ENCODE measurements at places on chromosomes 3 and 15.

DNA sequence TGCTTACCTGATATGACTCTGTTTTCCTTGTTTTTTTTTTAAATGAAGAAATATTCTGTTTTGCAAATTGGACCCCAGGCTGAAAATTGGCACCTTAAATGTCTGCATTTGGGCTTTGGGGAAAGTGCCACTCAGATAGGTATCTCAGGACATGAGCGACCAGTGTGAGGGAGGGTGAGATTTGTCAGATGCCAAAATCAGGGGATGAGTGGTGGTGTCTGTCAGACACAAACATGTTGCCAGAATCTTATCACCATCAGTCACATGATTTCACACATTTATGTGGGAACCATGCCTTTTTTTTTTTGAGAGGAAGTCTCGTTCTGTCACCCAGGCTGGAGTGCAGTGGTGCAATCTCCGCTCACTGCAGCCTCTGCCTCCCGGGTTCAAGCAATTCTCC lies 75.6 kb upstream of the OSBPL11 start:
- DNase-seq, result no peak

DNA sequence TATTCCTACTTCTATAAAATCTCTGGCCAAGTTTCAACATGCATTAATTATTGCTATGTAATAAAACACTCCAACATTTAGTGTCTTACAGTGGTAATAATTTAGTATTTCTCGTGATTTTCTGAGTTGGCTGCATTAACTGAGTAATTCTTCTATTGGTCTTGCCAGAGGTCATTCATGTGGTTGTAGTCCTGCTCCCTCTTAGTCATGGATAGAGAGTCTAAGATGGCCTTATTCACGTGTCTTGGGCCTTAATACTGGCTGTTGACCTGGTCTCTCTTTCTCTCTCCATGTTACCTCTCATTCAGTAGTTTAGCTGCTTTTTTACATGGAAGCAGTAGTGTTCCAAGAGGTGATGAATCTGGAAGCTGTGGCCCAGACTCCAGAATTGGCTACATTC lies 140.1 kb upstream of the ZBTB20 start:
- DNase-seq, result no peak

GRCh38 chr15:60326824-60327654 lies 70.7 kb downstream of the ANXA2 start:
- no peak for DNase-seq

- DNase-seq, result no peak
These were observed 4.9 kb upstream of the NUP210 start for GRCh38 chr3:13424865-13425617.

- DNase-seq, result no peak
These were observed 7.0 kb downstream of the TRAK1 start for GRCh38 chr3:42098171-42098570.

- peak; percentile 92 for DNase-seq
These were observed 85.1 kb downstream of the MTHFS start for GRCh38 chr15:79811406-79812405.

- no peak for DNase-seq
These were observed 131.3 kb downstream of the PDE8A start for GRCh38 chr15:85112997-85113396.

DNA sequence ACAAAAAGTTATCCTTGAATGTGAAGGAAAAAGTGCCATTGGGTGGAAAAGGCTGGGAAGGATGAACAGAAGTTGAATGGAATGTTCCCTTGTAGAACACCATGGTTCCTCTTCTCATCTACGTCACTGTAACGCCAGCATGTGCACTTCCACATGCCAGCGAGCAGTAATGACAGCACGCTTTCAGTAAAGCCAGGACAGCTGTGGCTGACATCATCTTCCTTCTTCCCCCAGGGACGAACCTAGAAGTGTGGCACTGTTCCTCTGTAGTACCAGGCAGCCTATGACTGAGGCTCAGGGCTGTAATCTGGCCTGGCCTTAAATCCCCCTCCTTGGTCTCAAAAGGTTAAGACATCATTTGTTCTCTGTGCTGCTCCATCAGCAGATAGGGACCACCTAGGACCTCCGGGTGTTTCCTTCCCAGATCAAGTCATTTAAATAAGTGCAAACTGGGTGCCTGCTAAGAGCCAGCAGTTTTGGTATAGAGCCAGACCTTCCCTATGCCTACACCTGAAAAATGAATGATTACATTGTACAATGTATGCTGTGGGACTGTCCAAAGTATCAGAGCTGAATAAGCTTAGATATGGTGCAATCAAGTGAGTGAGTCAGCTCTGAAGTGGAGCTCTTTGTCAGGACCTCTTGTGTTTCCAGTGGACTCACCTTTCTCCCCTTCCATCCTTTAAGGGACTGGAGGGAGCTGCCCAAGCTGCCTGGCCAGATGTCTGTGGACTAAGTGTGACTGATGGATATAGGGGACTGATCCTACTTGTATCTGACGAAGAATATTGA lies 5.6 kb upstream of the SRPRB start:
- no peak for DNase-seq

- DNase-seq, result no peak
These were observed 74.6 kb downstream of the REC114 start for GRCh38 chr15:73517566-73517965.

- no peak for DNase-seq
These were observed 17.1 kb upstream of the TASOR start for GRCh38 chr3:56700151-56700550.

DNA sequence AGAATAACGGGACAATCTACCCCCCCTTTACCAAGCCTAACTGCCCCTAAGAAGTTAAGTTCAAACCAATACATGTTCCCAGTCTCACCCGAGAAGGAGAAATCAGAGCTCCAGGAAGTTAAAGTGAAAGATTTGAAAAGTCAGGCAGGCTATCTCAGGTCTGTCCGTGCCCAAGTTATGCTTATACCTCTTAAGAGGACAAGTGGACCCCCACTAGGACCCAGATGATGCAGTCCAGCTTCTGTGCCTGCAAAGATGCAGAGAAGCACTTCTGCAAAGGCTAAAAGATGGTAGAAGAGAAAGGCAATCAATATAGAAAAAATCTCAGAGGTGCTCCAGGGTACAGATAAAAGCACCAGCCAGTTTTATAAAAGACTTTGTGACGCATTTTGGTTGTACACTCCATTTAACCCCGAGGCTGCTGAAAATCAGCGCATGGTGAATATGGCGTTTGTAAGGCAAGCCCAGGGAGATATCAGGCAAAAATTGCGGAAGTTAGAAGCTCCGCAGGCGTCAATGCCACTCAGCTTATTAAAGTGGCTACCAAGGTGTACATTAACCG lies 9.8 kb upstream of the SLC9C1 start:
- no peak for DNase-seq

DNA sequence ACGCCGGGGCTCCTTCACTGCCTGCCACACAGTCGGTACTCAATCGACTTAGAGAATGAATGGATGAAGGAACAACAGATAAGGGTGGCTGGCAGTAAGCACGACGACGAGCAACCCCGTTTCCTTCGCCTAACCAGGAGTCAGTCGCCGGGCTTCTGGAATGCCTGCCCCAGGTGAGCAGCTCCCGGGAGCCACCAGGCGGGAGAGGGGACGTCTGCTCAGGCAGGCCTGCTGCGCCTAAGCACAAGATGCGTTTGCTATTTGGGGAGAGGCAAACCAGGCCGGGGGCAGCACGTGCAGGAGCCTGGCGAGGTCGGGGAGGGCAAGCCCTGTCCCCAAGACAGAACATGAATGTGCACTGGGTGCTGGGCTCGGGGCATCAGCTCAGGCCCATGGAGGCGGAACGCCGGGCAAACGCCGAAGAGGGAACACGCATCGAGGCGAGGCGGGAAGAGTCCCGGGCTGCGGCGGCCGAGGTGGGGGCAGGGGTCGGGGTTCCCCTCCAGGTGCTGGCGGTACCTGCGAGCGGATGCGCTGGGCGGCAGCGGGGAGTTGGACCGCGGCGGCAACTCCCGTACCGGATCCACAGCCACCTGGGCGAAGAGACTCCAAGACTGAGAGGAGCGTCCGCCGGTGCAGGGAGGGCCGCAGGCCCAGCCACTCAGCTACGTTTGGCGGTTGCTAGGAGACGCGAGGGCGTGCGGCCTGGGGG lies at the start of gene CFAP92:
TSS of gene CFAP92 (minus strand) at position 616 of the 712 bp plus-strand sequence. CDS start 772 bp downstream, outside the sequence.
- DNase-seq, result peak; percentile 94

DNA sequence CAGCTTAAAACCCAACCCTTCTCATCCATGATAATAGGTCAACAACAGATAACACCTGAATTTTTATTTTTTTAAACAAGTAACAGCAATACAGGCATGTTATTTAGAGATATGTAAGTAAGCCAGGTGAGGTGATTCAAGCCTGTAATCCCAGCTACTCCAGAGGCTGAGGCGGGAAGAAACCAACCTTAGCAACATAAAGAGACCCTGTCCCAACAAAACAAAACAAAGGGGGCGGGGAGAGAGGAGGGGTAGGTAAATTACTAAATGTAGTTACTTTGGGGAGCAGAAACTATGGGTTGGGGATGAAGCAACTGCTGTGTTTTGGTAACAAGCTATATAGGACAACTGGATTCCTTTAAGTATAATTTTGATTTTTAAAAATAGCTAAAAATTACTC lies 47.0 kb downstream of the GNB4 start:
- no peak for DNase-seq

DNA sequence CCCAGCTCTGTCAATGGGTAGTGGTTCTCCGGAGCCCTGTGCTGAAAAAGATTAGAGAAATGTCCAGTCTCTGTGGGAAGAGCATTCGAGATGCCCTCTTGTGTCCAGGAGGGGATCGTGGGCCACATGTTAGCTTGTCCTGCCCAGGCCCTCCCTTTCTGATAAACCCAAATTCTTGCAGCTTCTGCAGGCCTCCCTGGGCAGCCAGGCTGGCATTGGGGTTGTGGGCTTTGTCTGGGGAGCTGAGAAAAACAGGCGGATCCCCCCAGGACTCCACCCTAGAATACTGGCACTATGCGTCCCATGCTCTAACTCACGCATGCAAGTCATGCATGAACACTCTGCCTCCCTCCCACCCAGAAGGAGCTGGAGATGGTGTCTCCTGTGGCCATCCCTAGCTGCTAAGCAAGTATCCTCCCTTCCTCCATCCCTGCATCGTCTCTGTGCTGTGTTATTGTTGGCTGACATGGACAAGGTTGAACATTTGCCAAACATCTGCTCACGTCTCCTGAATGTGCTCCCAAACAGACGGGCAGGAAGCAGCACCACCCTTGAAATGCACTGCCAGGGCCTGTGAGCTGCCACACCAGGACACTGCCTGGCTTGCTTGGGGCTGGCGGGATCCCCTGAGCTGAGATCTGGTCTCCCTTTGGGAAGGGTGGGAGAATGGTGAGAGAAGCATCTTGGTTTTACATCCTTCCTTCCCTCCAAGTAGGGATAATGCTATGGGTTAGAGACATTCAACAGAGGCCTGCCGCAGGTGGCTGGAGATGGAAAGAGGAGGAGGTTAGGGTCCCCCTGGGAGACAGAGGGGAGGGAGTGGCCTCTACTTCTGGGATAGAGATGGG lies 26.5 kb downstream of the CFAP161 start:
- DNase-seq, result no peak

DNA sequence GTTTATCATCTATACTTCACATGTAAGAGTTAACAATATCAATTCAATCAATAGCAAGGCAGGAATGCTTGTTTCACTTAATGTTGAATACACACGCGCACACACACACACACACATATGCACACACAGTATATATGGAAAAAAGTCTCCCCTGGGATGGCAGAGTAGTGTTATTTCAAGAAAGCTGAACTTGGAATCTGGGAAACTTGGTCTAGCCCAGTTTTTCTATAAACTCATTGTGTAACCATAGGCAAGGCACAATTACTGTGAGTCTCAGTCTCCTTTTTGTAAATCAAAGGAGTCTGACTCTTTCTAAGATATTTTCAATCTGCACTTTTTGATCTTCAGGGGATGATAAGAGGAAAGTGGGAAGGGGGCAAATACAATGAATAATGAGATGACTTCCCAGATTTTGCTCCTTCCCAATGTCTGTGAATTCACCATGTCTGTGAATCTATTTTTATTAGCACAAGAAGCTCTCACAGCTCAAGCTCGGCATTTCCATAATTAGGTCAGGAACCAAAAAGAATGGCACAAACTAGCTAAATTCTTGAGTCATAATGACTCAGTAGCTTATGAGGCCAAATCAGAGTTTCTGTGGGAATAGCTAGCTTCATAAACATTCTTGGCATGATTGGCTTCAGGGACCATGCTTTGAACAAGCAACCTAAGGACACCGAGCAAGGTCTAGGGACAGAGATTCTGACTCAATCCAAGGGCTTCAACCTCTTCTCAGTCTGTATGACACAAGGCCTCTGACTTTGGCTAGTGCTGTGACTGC lies 227.4 kb upstream of the DCBLD2 start:
- no peak for DNase-seq

DNA sequence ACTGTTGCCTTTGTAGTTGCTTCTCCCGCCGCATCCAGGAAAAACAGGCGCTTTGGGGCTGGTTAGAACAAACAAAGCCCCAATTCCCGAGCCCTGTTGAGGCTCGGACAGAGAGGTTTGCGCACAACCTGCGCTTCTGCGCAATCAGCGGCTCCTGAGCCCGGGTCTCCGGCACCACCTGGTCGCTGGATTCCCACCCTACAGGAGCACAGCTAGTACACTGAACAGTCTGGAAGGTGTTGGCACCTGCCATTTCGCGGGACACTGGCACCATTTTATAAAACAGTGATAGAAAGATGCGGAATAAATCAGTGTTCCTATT lies 13.8 kb downstream of the ZIC4 start:
- no peak for DNase-seq

DNA sequence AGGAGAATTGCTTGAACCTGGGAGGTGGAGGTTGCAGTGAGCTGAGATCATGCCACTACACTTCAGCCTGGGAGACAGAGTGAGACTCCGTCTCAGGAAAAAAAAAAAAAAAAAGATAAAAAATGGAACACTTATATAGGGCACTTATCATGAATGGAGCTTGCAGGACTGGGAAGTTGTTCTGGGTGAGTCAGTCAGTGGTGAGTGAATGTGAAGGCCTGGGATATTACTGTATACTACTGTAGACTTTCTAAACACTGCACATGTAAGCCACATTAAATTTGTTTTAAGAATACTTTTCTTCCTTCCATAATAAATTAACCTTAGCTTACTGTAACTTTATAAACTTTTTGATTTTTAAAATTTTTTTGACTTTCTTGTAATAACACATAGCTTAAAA lies 59.8 kb downstream of the SFMBT1 start:
- no peak for DNase-seq

- DNase-seq, result no peak
These were observed 68.6 kb upstream of the CCDC39 start for GRCh38 chr3:180747805-180748361.

DNA sequence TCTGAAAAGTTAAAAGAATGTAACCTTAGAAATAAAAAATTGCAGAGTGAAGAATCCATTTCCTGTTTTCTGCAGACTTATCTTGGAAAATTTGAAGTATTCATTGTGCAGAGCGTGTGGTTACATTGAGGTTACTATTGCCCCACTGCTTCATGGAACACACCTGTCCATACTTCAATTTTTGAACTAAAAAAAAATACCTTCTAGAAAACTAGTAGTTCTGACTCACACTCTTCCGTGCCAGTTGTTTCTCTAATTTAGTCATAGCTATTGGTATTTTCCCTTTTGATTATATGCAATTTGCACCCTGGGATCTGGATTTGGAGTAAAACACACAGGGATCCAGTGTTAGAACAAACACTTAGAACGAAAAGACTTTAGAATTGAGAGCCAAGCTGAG lies 111.8 kb upstream of the LYSMD4 start:
- DNase-seq, result no peak

All from pancreas (tissue), 10 donors.